ENCODE measurements at places on chromosomes 5 and 9.

GRCh38 chr9:126058011-126058531 lies 268.6 kb upstream of the MVB12B start:
- no peak for DNase-seq

DNA sequence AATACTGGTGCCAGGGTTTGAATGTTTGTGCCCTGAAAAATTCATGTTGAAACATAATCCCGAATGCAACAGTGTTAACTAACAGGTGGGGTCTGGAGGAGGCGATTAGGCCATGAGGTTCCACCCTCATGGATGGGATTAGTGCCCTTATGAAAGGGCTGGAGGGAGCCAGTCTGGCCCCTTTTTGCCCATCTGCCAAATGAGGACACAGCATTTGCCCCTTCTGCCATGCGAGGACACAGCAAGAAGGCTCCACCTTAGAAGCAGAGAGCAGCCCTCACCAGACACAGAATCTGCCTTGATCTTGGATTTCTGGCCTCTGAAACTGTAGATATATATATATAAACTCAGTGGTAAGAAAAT lies 32.6 kb upstream of the RNF130 start:
- no peak for DNase-seq

DNA sequence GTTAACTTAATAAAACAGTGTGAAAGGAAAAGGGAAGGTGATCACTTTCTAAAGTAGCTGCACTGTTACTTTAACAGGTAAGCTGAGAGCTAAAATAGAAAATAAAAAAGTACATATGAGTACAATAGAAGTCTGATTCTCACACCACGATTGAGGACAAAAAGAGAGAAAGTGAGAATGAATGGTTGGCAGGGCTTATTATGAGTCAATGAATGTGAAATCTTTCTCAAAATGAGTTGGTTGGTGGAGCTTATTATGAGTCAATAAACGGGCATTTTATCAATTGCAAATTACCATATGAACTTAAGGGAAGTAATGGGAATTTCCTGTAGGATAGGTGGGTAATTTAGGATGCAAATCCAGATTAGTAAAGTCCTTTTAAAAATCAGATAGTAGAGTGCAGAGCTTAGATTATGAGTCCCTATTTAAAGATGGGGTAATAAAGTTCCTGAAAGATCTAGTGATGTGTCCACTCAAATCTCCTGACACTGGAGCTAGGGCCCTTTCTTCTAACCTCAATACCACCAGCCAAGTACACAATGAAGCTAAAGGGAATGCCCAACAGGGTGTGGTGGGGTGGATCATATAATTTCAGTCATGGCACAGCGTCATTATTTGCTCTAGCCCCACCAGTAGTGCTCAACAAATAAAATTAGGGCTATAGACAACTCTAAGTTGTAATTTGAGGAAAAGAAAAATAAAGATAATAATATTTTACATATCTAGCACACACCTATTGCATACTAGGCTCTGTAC lies 21.1 kb upstream of the TLR4 start:
- peak; percentile 3 for DNase-seq

- no peak for DNase-seq
Observed at GRCh38 chr5:57844410-57844809, 361.8 kb upstream of the ACTBL2 start.

DNA sequence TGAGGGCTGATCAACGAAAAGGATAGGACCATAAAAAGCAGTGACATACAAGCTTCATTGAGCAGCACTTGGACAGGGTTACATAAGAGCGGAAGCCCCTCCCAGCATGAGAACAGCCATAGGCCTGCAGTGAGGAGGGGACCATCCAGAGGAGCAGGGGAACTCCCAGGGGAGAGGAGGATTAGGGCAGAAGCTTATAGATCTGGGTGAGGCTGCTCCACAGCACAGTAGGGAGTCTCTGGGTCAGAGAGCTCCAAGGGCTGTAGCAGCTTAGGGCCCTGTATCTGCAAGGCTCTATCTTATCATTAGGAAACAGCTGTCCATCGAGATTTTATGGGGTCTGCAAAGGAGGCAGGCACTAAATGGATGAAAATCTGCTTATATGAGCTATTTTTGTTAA lies 186.6 kb downstream of the DOCK8 start:
- no peak for DNase-seq

GRCh38 chr5:56530626-56531138 lies 284.7 kb upstream of the MAP3K1 start:
- no peak for DNase-seq

DNA sequence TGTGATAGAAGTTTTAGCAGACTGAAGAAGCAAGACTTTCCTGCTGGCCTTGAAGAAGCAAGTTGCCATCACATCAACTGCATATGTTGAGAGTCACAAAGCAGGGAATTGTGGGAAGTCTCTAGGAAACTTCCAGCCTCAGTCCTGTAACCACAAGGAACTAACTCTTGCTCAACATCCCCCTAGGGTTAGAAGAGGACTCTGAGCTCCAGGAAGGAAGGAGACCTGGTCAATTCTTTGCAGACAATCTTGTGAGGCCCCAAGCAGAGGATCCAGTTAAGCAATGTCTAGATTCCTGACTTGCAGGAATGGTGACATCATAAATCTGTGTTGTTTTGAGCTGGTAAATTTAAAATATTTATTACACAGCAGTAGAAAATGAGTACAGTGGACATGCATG lies 18.6 kb upstream of the ZNF366 start:
- DNase-seq, result no peak

- no peak for DNase-seq
Observed at GRCh38 chr9:99019510-99020331, 76.0 kb downstream of the COL15A1 start.

- peak; percentile 69 for DNase-seq
Observed at GRCh38 chr9:17134396-17135294, at the start of gene CNTLN. TSS of gene CNTLN (plus strand) at chr9:17135040. CDS start at chr9:17135066, 26 bp downstream.

- DNase-seq, result no peak
Observed at GRCh38 chr5:90161414-90161813, 248.1 kb downstream of the CETN3 start.

- no peak for DNase-seq
Observed at GRCh38 chr5:79257314-79257713, 21.4 kb downstream of the JMY start.

- no peak for DNase-seq
Observed at GRCh38 chr5:146789712-146790653, 88.6 kb downstream of the PPP2R2B start.

DNA sequence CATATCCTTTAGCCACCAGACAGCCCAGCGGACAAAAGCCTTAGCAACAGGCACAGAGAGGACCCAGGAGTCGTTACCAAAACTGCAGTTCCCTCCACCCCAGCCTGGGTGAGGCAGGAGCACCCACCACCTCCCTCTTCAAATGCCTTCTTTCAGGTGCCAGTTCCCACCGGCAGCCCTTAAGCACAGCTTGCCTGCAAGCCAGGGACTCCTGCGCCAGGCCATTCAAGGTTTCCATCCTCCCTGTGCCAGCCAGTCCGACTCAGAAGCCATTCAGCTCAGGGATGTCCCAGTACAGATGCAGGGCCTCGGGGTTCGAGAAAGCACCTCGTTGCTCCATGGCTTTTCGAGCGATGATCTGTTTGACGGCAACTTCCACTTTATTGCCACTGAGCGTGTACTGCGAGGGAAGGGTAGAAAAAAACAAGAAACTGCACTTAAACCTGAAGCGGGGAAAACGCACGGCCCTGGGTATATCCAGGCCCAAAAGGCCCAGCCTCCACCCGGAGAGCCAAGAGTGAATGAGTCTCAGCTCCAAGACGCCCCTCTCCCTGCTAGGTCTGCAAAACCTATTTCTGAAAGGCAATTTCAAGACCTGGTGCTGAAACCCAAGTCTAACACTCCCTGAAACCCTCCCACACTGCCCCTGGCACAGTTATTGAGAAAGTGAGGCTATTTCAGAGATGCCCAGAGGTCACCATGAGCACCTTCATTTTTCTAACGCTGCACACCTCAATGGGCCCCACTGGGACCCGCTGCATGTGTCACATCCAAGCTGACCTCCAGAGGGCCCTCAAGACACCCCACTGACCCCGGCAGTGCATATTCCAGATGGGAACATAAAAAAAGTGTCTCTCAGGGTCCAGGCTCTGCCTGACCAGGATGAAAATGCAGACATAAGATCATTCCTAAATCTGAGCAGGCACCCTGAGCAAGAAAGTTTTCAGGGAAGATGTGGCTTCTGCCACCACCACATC lies 36.8 kb upstream of the ZNF354A start:
- no peak for DNase-seq

DNA sequence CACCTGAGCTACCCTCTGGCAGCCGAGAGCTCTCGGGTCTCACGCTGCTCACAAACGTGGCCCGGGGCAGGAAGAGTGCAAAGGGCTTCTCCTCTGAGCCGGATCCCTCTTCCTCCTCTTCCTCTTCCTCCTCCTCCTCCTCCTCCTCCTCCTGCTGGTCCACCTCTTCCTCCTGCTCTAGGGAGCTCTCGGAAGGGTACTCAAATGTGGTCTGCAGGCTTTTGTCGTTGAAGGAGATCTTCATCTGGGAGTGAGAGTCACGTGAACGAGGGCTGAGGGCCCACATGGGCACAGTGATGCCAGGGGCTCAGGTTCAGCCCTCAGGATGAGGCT lies 3.9 kb downstream of the SSNA1 start:
- no peak for DNase-seq

DNA sequence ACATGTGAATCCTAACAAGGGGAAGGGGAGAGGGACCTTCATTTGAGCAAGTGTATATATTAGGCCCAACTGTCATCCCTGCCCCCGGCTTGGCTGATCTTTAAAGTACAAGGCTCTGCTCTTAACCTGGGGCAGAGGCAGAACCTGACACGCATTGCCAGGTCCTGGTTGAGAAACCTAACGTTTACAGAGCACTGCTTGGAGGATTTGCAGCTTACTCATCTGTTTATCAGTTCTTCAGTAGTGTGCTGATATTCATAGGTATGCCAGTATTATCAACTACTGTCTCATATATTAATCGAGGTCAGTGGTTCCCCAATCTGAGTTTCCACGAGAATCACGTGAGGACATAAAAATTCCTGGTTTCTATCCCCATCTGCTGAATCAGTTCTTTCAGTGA lies 50.4 kb downstream of the ACO1 start:
- no peak for DNase-seq

- DNase-seq, result no peak
Observed at GRCh38 chr9:136903041-136903554, 16.8 kb downstream of the TRAF2 start.

GRCh38 chr5:179344431-179345182 lies 654 bp downstream of the ADAMTS2 start:
- no peak for DNase-seq

DNA sequence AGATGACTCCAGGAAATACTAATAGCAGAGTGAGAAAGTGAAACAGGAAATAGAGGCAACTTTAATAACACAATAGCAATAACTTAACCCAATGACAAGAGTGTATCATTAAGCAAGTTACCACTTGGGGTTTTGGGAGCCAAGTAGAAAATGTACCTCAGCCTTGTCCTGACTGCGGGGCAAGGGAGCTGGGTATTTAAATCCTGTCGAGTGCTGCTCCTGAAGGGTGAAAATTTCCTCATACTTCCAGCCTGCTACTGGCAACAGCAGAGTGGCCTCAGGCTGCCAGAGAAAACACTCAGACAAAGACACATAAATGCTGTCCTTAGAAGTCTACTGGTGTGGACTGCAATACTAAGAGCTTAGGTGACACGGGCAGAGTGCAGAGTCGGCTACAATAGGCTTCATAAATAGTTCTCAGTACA lies 112.5 kb upstream of the EMB start:
- no peak for DNase-seq

GRCh38 chr9:34413231-34413852 lies 36.6 kb upstream of the MYORG start:
- DNase-seq, result no peak

DNA sequence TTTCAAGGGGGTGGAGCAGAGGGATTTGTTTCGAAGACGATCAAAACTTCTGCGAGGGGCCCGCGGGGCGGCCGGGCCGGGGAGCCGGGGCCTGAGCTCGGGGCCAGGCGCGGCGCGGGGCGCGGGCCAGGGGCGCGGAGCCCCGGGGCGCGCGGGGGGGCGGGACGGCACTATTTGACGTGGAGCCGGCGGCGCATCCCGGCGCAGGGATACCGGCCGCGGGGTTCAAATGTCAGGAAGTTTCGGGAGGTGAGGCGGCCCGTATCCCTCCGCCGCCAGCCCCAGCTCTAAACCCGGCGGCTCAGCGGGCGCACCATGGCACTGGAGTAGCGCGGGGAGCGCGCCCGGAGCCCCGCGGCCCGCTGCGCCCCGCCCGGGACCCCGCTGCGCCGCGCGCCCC lies at the start of gene LMX1B:
TSS of gene LMX1B (plus strand) at position 278 of the 400 bp plus-strand sequence. CDS start 522 bp downstream, outside the sequence.
- no peak for DNase-seq

DNA sequence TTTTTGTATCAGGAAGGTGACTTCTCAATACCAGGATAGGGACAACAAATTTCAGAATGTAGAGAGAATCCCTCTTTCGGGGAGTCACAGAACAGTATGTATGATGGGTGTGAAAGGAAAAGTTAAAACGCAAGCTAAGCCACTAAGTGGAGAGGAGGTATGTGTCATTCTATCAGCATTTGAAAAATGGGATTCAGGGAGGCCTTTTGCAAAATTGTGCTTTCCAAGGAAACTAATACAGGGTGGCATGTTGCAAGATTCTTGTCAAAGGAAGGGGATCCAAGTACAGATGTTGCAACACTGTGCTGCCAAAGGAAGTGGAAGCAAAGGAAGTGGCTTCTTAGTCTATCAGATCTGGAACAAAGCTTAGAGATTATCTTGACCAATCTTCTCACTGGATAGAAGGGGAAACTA lies 12.6 kb upstream of the TNIP1 start:
- no peak for DNase-seq

- no peak for DNase-seq
Observed at GRCh38 chr9:128805661-128806060, 12.6 kb upstream of the ENDOG start.

DNA sequence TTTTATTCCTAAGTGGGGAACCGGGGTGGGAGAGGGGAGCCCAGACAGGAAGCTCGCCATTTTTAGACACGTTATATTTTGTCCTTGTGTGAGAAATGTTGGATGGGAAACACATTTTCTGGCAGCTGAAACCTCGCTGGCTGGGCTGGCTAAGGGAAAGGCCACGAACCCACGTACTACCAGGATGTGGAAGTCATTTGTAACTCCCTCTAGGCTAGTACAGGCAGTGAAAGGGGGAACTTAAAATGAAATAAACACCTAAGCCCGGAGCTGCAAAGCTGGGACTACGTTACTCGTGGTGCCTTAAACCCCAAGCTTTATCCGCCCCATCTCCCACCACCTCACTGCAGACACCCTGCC lies 42.5 kb downstream of the TMEM174 start:
- no peak for DNase-seq
